ENCODE measurements at places on chromosomes 6 and 20.
A peak's percentile ranks its signal among the peaks of the same experiment; 100 is the strongest.

- no peak for DNase-seq
Observed at GRCh38 chr6:157811476-157812173, 11.4 kb upstream of the SNX9 start.

- no peak for DNase-seq
Observed at GRCh38 chr6:9943986-9944385, 470.9 kb downstream of the TFAP2A start.

DNA sequence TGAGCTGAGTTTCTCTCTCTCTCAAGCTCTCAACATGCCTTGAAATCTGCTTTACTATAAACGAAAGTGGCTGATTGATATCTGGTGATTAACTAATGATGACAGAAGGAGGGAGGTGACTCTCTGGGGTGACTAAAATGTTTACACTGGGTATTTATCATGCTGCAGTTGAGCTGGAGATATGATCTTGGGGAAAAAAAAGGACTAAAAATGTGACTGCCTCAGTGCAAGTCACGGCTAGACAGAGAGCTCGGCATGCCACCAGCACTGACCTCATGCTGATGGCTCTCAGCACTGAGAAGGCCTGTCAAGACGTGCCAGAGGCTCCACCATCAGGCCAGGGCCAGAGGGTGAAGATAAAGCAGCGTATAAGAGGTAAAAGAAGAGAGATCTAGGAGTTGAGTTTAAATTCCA lies 103.1 kb upstream of the SPACA1 start:
- no peak for DNase-seq

DNA sequence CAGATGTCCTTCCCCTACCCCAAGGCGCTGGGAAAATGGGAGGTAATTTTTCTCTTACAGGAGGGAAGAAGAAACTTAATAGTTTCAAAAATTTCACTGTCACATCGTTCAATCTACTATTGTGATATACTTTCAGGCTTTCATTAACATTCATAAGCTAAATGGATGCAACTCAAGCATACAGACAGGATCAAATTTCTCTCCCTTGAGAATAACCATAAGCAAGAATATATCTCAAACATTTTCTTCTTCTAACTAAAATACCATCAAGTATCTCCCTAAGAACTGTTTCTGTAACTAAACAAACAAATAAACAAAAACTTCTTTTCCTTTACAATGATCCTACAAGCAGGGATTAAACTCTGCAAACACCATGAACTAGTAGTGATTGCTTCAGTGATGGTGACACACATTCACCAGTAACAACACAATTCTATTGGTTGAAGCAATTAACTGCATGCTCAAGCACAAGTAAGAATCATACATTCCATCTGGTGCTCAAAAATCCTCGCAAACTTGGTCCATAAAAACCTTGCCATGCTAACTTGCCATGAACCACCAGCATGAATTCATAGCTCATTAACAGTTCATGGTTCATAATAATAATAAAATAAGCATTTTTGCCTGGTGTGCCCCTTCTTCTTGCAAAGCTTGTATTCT lies 183.8 kb downstream of the PTPRK start:
- no peak for DNase-seq

DNA sequence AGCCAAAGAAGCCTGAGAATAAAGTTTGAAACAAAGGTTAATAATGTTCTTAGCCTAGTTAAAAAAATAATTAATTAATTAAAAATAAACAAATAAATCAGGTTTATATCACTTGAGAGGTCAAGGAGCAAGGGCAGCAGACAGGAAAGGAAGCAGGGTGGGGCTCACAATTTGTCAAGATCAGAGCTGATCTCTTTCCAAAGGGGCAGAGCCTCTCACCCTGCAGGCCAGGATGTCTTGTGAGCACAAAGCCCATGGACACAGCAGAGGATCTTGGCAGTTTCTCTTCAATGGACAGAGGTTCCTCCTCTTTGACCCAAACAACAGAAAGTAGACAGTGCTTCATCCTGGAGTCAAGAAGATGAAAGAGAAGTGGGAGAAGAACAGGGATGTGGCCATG lies 14.9 kb downstream of the ULBP1 start:
- DNase-seq: no peak

- DNase-seq: no peak
Observed at GRCh38 chr6:154613137-154613676, 102.7 kb upstream of the CNKSR3 start.

DNA sequence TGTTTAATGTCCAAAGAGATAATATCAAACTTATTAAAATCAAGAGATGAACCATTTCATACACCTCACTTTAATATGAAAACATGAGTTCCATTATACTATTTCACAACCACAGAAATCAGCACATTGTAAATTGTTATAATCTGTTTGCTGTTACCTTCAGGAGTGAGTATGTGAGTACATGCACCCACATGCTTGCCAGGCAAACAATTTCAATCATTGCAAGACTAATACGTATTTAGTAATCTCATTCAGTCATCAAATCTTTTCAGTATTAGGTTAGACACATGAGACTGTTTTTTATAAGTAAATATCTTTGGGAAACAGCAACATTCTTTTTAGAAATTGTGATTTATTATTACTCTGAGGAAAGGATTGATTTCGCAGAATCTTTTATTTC lies 9.3 kb upstream of the EPM2A start:
- no peak for DNase-seq

- no peak for DNase-seq
Observed at GRCh38 chr20:18750735-18751134, 62.8 kb upstream of the SCP2D1 start.

- peak; percentile 68 for DNase-seq
Observed at GRCh38 chr6:55034752-55035151, 139.6 kb upstream of the HCRTR2 start.

- no peak for DNase-seq
Observed at GRCh38 chr6:36688063-36688738, 9.4 kb upstream of the RAB44 start.

GRCh38 chr20:32241807-32242206 lies 34.1 kb downstream of the POFUT1 start:
- DNase-seq: no peak

GRCh38 chr20:41617059-41617901 lies 897 bp downstream of the CHD6 start:
- DNase-seq: peak; percentile 19

DNA sequence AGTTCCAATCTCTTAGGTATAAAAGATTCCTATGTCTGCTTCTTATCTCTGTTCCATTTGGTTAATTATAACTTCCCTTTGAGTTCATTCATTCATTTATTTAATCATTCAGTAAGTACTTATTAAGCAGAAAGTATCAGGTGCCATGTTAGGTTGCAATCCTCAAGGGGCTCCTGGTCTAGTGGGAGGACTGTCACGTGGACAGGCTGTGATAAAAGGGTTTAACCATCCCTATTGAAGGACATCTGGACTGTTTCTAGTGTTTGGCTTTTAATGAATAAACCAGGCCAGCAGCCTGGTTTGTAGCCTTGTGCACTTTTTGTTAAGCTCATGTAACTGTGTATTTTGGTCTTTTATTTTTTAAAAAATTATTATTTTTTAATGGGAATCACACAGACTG lies 162.1 kb upstream of the OGFRL1 start:
- no peak for DNase-seq

- DNase-seq: peak; percentile 100
Observed at GRCh38 chr6:89034586-89035251, 45.8 kb upstream of the PNRC1 start.

DNA sequence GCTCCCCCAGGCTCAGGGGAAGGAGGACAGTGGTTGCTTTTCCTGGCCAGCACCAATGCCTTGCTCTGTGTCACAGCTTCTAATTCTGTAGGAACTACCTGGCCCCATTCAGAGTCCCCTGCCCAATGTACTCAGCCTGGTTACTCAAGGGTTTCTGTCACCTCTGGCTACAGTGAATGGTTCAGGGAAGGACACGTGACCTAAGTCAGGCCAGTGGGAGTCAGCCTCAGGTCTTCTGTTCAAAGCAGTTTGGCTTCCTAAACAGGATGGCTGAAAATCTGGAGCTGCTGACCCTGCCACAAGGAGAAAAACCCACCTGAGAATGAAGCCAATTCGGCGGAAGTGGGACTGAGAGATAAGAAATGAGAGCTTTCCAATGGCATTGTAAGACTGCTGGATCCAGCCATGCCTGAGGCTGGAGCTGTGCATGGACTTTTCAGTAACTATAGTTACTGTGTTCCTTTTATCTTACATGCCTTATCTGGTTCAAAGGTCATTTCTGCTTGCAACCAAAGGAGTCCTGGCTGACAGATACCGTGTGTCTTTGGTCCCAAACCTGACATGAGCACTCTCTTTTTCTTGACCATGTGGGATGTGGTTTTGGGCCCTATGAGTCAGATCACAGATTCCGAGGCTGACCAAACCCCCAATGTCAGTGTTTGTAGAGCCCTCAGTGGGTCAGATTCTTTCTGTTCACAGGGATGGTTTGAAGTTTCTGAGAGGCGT lies 104.3 kb downstream of the SULF2 start:
- DNase-seq: no peak

- DNase-seq: peak; percentile 46
Observed at GRCh38 chr20:20668639-20669038, 43.8 kb downstream of the RALGAPA2 start.

All from AML-193 (cell line).